SHP77 (cell line): ENCODE measurements at places on chromosomes 16 and 17.

GRCh38 chr17:72343911-72344310 is 223.1 kb downstream of the SOX9 start:
- no peak for DNase-seq

DNA sequence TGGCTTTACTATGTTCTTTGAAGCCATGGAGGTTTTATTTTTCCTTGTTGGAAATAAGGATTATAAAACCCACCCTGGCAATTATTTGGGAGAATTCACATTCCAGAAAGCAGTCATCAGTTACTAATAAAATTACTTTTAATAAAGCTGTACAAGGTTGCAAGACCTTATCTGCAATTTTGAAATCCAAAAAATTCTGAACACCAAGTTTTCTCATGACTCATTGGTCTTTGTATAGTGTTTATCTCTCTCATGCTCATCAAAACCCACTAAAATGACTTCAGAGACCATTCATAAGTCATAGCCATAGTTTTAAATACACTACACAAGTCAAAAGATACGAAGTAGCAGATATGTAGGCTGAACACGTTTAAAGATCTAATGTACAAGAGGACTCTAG is 6.0 kb upstream of the KRT38 start:
- DNase-seq = no peak

GRCh38 chr17:4477255-4477791 is 21.4 kb upstream of the SPNS2 start:
- no peak for DNase-seq

DNA sequence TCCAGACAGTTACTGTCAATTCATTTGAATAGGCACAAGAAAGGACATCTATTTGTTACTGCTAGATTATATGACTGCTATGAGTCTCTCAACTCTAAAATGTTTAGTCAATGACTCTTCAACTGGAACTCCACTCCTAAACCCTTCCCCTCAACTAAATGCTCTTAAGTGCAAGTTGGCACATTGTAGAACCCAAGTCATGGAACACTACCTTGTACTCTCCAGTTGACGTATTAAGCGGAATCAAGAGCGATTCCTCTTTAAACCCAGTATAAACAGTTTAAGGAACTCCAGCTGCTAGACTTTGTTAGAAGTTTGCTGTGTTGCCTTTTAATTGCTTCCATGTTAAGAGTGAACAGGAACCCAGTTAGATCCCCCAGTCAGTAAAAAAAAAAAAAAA is 44.6 kb downstream of the STH start:
- DNase-seq = no peak

DNA sequence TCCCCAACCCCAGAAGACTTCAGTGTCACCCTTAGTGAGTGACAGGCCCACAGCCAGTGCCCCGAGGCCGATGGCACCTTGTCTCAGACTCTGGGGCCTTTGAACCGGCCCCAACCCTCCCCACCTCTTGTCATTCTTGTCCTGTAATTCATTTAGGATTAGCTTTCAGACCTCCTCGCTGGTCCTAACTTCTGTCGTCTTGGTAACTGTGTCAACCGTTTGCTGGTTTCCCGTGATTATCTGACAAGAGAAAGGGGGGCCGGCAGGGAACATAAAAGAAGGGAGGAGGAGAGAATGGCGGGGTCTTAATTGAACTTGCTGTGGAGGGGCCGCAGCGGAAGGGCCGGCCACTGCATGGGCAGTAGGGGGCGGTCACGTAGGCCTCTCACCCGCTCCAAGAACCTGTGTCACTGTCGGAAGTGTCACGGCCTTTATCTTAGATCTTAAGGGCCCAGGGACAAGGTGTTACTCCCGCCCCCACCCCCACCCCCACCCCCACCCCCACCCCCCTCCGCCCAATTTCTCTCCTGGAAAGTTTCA is 46.5 kb upstream of the GSE1 start:
- DNase-seq = no peak

GRCh38 chr16:70348991-70349390 is 2.3 kb downstream of the DDX19A start:
- no peak for DNase-seq

DNA sequence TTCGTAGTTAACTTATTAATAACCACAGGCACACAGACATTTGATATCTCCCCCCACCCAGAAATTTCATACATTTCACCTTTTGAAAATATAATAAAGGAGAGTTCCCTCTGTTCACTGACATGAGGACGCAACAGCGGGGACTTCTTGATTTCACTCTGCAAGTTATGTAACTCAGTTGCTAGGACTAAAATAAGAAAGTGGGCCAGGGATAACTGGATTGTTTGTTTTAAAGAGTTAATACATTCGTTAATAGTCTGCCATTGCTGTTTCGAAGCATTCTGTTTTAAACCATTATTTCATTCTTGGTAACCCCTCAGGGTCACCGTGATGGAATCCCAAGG is 1.2 kb downstream of the RHOT1 start:
- DNase-seq = no peak

- no peak for DNase-seq
Measured at GRCh38 chr16:78916928-78917545, 683.5 kb downstream of the MAF start.

DNA sequence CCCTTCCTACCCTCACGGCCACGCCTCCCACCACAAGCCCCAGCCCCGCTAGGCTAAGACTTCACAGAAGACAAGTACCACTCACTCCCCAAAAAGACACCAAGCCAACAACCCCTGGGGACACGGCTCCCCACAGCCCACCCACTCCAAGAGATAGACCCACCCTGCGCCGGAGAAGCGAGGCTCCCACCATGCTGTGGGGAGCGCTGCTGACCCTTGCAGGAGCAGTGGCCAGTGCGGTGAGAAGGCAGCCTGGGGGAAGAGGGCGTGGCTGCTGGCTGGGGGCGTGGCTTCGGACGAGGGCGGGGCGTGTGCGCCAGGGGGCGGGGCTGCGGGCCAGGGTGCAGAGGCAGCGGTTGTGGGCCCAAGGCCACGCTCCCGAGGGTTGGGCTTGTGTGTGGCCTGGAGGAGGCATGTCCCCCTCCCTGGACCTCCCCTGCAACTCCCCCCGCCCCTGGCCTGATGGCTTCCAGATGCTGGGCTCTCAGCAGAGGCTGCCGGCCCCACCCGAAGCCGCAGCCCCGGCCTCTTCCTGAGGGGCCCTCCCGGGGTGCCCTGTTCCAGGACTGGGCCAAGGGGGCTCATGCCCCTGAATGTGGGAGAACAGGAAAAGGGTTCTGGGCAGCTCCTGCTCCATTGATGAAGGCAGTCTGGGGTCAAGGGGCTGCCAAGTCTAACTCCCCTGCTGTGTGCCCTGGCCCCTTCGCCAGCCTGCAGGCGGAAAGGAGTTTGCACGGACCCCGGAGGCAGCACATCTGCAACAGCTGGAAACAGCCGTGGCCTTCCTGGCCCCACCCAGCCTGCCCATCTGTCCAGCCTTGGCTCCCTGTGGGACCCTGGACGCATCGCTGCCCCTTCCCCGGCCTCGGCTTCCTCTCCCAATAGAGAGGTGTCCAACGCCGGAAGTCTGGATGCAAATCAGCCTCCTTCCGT is 9.1 kb downstream of the TFAP4 start:
- DNase-seq = no peak

DNA sequence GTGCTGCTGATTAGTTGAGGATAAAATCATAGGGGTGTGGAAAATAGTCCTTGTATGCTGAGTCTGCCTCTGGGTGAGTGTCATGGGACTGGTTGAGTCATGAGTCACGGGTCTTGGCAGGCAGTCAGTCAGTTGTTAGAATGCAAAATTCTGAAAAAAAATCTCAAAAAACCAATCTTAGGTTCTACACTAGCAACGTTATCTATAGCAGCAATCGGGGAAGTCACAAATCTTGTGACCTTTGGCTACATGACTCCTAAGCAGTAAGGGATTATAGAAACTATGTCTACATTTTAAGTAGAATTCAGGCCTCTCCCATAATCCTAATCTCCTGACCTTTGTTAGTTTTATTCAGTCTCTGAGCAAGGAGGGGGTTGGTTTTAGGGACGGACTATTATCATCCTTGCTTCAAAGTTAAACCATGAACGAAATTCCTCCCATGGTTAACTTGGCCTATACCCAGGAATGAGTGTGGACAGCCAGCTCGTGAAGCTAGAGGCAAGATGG is 18.0 kb upstream of the PMFBP1 start:
- no peak for DNase-seq

- DNase-seq = no peak
Measured at GRCh38 chr16:30478766-30479478, 6.4 kb downstream of the ITGAL start.

- no peak for DNase-seq
Measured at GRCh38 chr17:3556916-3557767, 470 bp downstream of the TRPV3 start.

- no peak for DNase-seq
Measured at GRCh38 chr16:15403392-15403995, 7.9 kb downstream of the MPV17L start.

DNA sequence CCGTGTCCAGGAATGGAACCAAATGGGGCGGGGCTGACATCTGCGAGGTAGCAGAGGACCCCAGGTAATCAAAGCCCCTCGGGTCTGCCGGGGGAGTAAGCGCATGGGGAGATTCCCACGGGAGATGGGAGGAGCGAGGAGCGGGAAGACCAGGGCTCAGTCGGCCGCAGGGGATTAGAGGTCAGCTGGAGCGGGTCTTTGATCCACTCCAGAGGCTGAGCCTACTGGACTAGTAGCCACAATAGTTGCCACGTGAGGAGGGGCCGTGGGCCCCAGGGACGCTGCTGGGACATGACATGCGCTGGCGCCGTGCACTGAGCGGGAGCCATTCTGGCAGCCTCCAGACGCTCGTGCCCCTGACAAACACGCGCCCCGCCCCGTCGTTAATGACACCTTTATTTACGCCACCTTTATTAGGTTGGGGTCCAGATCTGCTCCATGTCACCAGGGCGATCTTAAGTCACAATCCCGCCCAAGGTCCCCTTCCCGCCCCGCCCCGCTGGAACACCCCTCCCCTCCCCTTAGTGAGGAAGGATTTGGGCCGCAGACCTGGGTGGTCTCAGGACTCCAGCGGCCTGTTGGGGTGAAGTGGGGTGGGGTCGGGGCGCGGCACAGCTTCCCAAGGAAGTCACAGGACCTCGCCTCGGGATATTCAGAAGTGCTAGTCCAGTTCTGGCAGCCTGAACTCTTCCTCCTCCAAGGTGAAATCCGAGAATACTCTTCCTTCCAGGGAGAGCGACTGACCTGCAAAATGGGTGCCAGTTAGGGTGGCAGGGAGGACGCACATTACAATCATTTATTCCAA is 15.0 kb downstream of the PPY start:
- DNase-seq = no peak

- DNase-seq = no peak
Measured at GRCh38 chr17:7042501-7043181, 1.3 kb downstream of the SLC16A11 start.

DNA sequence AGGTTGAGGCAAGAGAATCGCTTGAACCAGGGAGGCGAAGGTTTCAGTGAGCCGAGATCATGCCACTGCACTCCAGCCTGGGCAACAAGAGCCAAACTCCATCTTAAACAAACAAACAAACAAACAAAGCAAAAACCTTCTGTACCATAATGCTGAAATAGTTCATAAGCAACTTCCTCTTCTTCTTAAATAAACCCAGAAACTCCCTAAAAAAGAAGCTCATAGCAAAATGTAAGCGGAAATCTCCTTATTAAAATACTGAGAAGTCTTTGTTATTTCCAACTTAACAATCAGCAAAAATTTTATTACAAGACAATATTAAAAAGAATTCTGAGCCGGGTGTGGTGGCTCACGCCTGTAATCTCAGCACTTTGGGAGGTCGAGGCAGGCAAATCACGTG is 82.8 kb downstream of the FBXL20 start:
- DNase-seq = no peak

DNA sequence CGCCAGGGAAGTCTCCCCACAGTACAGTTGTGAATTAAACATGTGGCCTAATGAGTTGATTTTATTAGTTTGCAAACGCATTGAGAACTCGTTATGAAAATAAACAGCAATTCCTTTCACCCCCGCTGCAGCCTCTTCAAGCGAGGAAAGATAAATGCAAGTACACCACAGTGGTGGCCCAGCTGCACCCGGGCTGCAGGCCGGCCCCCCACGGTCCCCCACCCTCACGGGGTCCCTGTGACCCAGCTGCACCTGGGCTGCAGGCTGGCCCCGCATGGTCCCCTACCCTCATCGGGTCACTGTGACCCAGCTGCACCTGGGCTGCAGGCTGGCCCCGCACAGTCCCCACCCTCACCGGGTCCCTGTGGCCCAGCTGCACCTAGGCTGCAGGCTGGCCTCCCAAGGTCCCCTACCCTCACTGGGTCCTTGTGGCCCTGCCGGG is 32.2 kb downstream of the SDK2 start:
- no peak for DNase-seq

GRCh38 chr17:44932787-44933097 is 14.8 kb downstream of the KIF18B start:
- DNase-seq = no peak
